HFFc6 (cell line): ENCODE measurements at places on chromosomes 11 and 22. TPM values are rescaled to one million over a fixed set of nuclear protein-coding genes. Genes with fewer than 3 reads are reported as not detected.
A peak's percentile ranks its signal among the peaks of the same experiment; 100 is the strongest.

The FIBIN gene
- total RNA-seq, result 40.7 to 95.6 TPM (median 89.3 TPM) in 3 replicates

The CHRM1 gene
- total RNA-seq, result not detected in 3 replicates

The MAP6 gene
- total RNA-seq, result 0.77 to 4.0 TPM (median 3.0 TPM) in 3 replicates

The NDUFS3 gene
- 97.0 to 112 TPM (median 106 TPM) in 3 replicates for total RNA-seq

The KAT5 gene
- 36.8 to 39.1 TPM (median 37.6 TPM) in 3 replicates for total RNA-seq

The PTS gene
- 74.3 to 75.8 TPM (median 75.0 TPM) in 3 replicates for total RNA-seq

The YPEL1 gene
- 0.18 to 0.35 TPM (median 0.18 TPM) in 3 replicates for total RNA-seq

The MAJIN gene
- not detected in 3 replicates for total RNA-seq

The OR51E1 gene
- total RNA-seq, result not detected in 3 replicates

The MUC2 gene
- 0.24 to 0.25 TPM in 2 of 3 replicates, not detected in the other for total RNA-seq

The TBX10 gene
- not detected in 3 replicates for total RNA-seq

The PRG3 gene
- not detected in 3 replicates for total RNA-seq

The OR56A5 gene
- not detected in 3 replicates for total RNA-seq

DNA sequence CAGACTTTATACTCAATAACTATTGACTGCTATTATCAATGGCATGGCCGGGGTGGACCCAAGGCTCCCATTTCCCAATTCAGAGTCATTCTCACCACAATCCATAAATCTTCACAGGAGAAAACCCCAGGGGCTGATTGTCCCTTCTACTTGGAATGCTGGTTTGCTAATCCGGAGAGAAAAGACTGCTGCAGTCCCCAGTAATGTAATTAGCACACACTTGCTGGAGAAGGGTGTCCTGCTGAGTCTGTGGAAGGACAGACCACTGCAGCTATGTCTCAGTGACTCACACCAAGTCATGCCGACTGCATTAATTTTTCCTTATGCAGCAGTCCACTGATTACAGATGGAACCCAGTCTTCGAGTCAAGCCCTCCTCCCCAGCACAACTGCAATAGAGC lies 5.9 kb upstream of the ETS1 start:
- peak; percentile 61 for DNase-seq

DNA sequence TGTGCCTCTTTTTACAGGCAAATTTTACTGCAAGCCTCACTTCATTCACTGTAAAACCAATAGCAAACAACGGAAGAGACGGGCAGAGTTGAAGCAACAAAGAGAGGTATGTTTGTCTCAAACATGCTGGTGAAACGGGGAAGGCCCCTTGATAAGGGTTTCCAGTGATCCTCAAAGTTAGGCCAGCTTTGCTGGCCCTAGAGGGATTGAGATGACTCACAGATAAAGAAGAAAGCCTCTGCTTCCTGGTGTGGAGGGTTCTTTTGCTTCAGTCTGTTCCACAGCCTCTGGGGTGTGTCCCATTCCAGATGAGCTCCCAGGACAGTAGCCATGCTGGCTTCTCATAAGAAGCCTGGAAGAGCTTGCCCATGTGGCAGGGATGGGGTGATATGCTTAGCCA lies 118.9 kb upstream of the PARVA start:
- peak; percentile 28 for DNase-seq

GRCh38 chr11:126145954-126146353 lies 65.5 kb downstream of the RPUSD4 start:
- DNase-seq, result no peak

DNA sequence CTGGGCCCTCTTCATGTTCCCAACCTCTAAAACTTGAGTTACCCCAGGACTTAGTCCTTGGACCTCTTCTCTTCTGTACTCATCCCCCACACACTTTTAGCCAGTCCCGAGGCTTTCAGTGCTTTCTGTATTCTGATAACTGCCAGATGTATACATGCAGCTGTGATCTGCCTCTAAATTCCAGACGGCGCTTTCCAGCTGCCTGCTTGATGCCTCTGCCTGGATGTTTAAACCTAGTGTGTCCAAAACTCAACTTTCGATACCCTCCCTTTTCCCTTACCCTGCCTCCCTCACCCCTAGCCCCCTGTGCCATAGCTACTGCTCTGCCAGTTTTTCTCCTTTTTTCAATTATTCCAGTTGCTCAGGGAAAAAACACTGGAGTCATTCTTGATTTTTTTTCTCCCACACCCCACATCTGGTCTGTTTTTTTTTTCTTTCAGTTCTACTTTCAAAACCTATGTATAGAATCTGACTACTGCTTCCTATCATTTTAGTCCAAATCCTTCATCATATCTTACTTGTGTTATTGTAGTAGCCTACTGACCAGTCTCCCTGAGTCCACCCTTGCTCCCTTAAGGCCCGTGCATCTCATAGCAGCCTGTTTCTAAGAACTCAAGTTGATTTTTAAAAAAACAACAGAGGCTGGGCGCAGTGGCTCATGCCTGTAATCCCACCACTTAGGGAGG lies 32.9 kb upstream of the TECTA start:
- DNase-seq, result no peak

GRCh38 chr11:95595541-95595940 lies 194.0 kb downstream of the FAM76B start:
- DNase-seq, result no peak

- DNase-seq, result peak; percentile 25
Observed at GRCh38 chr11:61787928-61788491, 4.4 kb downstream of the TMEM258 start.

GRCh38 chr11:105049481-105049880 lies 4.3 kb upstream of the CARD16 start:
- no peak for DNase-seq

GRCh38 chr11:132941024-132941646 lies 591.2 kb downstream of the OPCML start:
- peak; percentile 33 for DNase-seq

- no peak for DNase-seq
Observed at GRCh38 chr11:104036588-104036987, at the start of gene DDI1. DDI1 (plus strand) TSS chr11:104036640; CDS start chr11:104036823, 183 bp downstream.

DNA sequence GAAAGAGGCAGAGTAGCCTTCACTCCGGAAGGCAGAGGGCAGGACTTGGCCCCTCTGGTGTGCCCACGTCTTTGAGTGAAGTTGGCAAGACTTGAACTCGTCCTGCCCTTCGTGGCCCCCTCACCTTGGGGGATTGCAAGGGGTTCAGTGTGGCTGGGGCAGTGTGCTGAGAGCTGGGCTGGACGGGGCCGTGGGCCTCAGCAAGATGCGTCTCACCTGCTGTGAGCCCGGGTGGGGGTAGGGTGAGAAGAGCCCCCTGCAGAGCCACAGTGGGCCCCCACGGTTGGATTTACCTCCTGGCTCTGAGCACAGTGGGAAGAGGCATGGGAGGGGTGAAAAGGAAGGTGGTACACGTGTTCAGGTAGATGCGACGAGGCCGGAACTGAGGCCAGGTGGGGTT lies 81.4 kb upstream of the ATXN10 start:
- no peak for DNase-seq

GRCh38 chr11:117409511-117409910 lies 81.9 kb downstream of the CEP164 start:
- DNase-seq, result no peak

DNA sequence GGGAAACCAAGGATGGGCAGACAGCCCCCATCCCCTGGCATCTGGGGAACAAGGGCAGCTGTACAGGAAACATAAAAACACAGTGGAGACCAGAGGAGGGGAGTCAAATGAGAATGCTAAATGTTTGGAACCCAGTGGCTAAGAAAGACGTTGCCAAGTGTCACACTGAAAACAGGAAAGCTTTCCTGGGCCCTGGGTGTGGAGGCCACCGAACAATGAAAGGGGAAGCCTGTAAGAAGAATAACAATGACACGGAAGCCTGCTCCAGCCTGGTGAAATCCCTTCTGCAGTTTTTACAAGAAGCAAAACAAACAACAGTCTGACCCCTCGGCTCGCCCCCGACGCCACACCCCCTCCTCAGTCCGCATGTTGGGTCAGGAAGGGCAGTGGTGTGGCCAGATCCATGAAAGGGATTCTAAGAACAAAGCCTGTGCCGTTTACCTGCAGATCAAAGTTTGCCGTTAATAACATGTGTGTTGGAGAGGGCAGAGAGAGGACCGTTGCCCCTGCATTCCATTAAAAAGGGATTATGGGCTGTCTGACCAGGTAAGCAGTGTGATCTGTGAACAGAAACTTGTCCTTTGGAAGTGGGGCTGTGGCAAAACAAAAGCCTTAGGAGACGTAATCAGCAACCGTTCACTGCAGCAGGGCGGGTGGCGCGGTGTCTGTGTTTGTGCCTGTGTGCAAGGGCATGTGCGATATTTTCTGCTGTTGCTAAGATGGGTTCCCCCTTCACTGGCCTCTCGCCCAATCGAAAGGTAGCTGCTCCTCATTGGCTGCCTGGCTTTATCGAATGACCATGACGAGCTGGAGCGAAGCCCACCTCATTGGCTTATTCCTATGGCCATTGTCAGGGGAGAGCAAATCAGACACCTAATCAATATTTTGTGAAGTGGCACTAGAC lies 113.7 kb upstream of the BLID start:
- no peak for DNase-seq

GRCh38 chr11:45659031-45659817 lies 6.2 kb downstream of the CHST1 start:
- DNase-seq, result no peak

DNA sequence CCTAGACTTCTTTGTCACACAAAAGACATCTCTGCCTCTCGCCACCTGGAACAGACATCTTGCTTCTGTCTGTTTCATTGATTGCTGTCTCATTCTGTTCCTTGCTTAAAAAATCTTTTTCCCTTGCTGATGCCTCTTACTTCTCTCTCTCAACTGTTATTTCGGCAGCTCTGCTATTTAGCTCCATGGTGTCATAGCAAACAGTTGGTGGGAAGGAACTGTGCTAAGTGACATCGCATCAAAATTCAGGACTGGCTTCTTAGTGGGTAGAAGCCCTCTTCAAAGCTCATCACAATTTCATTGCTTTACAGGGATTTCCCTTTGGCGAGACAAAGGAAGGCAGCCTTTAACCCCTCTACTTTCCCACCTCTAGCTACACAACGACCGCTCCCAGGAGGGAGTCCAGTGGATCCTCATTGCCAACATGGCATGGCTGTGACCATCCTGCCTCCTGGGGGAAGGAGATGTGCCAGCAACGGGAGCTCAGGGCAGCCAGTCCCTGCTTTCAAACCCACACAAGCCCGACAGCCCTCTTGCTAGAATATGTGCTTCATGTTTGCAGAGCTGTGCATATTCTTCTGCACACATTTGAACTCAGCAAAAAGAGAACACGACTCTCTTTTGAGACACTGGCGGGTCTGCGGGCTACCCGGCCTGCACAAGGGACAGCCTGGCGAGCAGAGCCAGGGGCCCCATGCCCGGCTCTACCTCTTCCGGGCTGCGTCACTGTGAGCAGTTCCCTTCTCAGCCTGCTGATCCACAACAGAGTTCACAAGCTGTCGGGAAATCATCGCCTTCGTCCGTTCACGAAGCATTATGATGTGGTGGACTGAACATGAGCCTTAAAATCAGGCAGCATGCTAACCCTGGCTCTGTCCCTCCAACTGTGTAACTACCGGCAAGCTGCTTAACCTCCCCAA lies 51.1 kb upstream of the JAM3 start:
- no peak for DNase-seq

DNA sequence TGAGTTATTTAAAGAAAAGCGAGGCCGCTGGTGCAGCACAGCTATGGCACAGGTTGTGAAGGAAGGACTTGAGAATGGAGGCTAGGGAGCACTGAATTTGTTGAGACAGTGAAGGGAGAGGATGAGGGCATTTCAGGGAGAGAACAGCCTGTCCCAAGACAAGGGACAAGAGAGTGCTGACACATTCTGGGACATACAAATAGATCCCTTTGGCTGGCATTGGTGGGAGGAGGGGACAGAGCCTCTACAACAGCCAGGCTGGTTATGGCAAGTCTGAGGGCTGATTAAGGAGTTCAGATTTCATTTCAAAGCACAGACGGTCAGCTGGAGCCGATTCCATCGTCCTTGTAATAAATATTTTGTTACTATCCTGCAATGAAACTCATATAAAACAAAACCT lies 1.7 kb upstream of the SLC29A2 start:
- DNase-seq, result no peak

DNA sequence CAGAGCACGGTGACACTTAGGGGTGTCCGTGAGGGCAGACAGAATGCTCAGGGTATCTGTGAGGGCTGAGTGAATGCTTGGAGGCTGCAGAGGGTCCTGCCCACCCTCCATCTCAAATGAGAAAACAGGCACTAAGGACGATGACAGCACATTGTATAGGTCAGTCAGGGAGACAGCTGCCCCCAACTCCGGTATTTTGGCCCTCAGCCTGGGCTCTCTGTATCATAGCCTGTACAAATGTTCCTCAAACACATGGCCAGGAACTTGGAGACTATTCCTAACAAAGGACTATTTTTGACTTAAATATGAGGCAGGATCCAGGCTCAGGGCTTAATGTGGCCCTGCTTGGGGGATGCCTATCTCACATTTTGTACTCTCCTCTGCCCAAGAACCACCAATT lies 145.4 kb downstream of the OPCML start:
- no peak for DNase-seq

- no peak for DNase-seq
Observed at GRCh38 chr11:13062115-13062514, 53.0 kb downstream of the RASSF10 start.

GRCh38 chr11:39021539-39021938 lies 2423.5 kb upstream of the RAG2 start:
- no peak for DNase-seq
